ENCODE measurements at places on chromosomes 3 and 15.
A peak's percentile ranks its signal among the peaks of the same experiment; 100 is the strongest.

DNA sequence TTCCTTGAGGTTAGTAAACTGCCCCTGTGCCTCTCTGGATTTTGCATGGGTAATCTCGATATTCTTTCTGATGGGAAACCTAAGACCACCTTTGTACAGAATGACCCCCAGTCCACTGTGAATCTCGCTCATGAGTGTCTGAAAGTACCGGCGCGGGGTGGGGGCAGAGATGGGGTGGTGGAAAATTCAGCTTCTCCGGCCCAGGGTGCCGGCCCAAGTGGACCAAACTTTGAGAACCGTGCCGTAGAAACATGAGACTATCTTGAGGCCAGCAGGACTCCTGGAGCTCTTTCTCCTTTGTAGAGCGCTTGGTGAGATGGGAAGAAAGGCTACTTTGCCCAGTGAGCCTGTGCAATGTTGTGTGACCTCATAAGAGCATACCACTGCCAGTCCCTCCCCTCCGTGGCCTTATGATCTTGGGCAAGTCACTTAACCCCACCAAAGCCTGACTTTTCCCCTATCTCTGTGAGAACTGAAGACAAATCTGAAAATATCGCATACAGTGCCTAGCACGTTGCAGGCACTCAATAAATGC lies 40.4 kb upstream of the VEPH1 start:
- no peak for DNase-seq

DNA sequence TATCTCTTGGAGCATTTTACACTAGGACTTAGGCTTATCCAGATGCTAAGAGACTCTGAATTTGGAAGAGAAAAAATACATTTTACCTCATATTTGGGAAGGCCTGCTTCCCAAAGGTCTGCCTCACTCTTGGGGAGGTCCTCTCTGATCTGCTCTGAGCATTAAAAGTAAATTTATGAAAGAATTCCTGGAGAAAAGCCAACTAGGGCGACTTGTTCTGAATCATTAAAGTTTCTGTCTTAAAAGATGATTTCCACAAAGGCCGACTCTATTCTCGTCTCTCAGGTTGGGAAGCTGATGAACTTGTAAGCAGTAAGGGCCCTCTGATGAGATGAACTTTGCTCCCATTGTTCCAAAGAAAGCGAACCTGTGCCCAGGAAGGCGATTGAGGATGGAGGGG lies 48.7 kb upstream of the HES1 start:
- DNase-seq, result no peak

GRCh38 chr3:11289864-11290263 lies 17.7 kb downstream of the ATG7 start:
- DNase-seq, result no peak

DNA sequence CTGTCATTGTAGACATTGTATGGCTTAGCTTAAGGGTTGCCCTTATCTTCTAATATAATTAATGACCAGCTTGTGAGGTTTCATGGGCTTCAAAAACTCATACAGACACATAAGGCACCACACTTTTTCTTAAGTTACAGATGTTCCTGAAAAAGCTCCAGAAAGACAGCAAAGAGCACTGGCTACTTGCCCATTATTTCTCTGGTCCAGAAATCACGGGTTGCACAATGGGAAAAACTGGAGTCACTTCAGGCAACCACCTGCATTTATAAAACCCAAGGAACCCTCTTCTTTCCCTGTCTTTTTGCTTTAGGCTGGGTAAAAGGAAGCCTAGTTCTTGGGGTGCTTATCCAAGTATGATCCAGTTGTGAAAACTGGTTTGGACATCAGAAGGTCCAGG lies 2.3 kb upstream of the COL6A6 start:
- no peak for DNase-seq

- no peak for DNase-seq
Observed at GRCh38 chr3:141292356-141293058, 60.9 kb downstream of the PXYLP1 start.

- DNase-seq, result no peak
Observed at GRCh38 chr3:102573483-102574028, 138.7 kb downstream of the ZPLD1 start.

DNA sequence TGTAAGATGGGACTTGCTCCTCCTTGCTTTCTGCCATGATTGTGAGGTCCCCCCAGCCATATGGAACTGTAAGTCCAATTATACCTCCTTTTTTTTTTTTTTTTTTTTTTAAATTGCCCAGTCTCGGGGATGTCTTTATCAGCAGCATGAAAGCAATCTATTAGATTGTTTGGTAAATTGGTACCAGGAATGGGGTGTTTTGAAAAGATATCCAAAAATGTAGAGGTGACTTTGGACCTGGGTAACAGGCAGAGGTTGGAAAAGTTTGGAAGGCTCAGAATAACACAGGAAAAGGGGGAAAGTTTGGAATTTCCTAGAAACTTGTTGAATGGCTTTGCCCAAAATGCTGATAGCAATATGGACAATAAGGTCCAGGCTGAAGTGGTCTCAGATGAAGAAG lies 545.8 kb upstream of the ALCAM start:
- no peak for DNase-seq

DNA sequence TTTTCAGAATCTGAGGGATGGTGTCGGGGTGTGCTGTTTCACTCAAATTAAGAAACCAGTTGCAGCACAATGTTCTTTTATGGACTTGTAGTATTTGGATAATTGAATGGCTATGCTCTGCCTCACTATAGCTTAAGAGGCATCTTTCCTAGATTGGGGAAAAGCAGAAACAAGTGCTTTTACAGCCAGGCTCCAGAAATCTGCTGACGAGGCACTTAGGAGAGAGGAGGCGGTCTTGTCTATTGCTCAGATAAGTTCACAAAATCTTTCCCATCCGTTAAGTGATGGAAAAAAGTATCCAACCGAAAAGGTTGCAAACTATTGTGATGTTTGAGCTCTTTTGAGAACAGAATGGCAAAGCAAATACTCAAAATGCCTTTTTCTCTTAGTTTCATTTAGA lies 336.1 kb upstream of the RARB start:
- no peak for DNase-seq

DNA sequence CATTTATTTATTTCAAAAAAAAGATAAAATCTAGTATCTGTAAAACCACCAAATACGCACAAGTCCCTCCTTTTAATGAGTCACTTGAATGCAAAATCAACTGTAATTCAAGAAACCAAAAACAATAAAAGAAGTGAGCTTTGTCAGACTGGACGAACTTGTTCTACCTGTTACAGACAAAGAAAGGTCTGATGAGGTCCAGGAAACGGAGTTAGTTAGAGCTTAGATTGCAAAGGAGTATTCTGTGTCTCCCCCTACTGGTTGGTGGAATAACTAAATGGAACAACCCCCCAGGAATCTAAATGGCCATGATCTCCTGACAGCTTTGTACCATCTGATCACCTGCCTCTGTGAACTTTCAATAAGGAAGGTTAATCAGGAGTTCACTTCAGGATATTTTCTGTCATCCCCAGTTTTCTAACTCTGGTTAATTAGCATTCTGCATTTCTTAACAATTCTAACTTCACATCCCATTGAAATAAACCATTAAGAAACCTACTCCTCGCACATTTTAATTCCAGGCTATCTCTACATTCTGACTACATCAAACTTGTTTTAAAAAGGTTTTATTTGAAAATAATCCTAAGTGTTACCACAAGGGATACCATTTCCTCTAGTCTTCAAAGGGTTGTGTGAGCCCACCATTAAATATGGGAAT lies 333.0 kb upstream of the SATB1 start:
- peak; percentile 77 for DNase-seq

DNA sequence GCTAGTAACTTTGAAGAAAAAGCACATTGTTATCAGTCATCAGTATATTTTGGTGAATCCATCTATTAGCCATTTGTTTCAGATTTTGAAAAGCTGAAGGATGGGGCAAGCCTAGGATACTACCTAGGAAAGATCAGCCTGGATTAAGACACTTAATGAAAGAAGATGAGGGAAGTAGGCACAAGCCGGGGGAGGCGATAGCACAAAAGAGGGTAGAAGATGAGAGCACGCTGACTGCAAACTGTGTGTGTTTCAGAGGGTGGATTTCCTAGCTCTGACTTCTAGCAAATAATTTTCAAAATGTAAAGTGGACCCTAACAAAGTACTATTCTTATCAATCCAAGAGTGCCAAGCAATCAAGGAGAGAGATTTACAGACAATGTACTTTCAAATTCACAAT lies 22.2 kb upstream of the SOX2 start:
- no peak for DNase-seq

- no peak for DNase-seq
Observed at GRCh38 chr3:126431103-126431534, 36.4 kb downstream of the CFAP100 start.

DNA sequence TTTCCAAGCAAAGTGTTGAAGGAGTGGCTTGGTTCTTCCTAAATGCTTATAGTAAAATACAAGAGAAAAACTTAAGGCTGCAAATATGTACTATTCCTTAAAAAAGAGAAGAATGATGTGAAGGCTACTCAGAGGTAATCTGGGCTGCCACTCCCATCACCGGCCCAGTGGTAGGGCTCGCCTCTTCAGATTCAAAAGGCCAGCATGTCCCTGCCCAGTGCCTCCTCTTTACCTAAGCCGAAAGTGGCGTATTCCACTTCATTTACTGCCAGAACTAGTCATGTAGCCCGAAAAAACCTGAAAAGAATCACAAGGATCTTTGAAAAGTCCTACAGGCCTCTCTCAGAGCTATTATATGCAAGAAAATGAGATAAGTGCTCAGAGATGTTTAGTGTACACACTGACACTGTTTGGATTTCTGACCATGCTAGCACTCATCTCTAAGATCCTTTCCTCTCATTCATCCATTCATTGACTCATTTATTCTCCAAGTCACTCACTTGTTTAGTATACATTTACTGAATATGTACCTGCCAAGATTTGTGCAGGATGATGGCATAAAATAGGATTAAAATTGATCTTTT lies 373.3 kb upstream of the THBS1 start:
- DNase-seq, result no peak

GRCh38 chr15:48869966-48870365 lies 8.0 kb upstream of the EID1 start:
- no peak for DNase-seq

- no peak for DNase-seq
Observed at GRCh38 chr15:90439946-90440345, 51.9 kb downstream of the IQGAP1 start.

DNA sequence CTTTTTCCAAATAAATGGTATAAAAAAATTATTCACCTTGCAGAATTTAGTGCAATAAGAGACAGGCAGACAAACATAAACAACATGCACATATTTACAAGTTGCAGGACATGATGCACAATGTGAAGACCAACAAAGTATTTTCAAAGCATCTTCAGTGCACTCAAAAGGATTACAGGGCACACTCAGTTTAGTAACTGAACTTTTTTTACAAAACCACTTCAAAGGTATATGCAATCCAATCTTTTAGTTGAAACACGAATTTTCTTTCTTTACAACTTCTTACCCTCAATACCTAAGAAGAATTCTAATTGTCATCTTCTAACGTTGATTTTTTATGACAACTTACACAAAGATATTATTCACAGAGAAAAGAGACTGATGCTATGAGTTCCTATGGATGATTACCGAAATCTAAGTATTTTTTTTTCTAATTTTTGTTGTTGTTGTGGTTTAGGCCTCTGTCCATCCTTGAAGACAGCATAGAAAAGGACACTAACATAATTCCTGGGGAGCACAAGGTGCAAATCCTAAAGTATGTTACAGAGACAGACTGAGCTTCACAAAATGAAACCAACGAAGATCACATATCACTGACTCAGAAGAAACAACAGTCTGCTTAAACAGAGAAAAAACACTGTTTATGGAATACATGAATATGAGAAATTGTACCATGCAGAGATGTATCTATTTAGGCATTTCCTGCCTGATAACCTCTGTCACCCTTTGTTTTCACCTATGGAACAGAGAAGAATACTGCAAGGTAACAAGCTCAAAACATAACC lies 50.3 kb downstream of the ZMAT3 start:
- no peak for DNase-seq

DNA sequence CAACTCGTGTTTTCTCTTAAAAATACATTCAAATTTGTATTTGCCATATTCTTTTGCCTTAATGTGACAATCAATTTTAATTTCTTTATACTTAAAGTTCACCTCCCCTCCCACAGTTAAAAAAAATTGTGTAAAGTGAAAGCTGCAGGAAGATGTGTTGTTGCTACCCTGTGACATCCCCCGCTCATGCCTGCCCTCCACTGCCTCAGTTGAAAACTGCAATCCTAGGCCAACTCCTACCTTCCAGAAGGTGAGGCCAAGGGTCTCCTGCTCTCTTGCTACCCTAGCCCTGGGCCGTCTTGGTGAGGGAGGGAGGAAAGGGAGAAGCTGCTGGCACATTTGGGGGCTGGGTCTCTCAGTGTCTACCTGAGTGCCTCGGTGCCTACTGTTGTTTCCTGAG lies 57.0 kb upstream of the CMTM7 start:
- DNase-seq, result no peak

DNA sequence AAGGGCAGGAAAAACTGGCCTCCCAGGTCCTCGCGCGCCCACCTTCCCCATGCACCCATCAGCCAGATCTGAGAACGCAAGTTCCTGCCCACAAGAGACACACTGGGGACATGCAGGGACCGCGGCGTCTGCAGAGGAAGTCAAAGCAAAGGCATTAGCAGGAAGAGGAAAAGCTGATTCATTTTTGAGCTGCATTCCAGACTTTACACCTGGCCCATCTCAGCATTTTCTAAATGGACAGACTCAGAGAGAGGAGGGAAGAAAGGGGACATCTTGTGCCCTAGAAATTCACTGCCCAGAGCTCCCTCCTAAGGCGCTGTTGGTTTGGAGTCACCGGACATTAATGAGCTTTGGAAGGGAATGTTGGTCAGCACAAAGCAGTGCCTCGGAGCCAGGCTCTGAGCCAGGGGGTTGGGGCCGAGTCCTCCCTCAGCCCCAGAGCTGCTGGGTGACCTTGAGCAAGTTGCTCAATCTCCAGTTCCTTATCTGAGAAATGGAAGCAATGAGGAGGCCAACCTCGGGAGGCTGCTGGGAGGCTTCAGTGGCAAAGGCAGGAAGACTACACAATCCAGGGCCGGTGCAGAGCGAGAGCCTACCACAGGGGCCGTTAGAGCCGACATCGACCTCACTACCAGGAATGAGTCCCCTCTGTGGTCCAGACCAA lies 150.5 kb upstream of the IQSEC1 start:
- DNase-seq, result no peak

GRCh38 chr3:151431940-151432339 lies 28.9 kb downstream of the IGSF10 start:
- no peak for DNase-seq

- no peak for DNase-seq
Observed at GRCh38 chr3:31832551-31832950, 148.5 kb downstream of the OSBPL10 start.

- DNase-seq, result peak; percentile 62
Observed at GRCh38 chr3:129606636-129607390, at the start of gene PLXND1. TSS of gene PLXND1 (minus strand) at chr3:129606676. CDS start at chr3:129606639, 37 bp downstream.
